CD4-positive, alpha-beta T cell treated with Interleukin-2 at 100 ng/mL for 4 hours (primary cell): ENCODE measurements at places on chromosomes 5 and 9.

GRCh38 chr5:59126708-59127573 lies 544.1 kb downstream of the RAB3C start:
- no peak for DNase-seq

- peak; percentile 14 for DNase-seq
These were observed 22.5 kb upstream of the POMT1 start for GRCh38 chr9:131480258-131480657.

DNA sequence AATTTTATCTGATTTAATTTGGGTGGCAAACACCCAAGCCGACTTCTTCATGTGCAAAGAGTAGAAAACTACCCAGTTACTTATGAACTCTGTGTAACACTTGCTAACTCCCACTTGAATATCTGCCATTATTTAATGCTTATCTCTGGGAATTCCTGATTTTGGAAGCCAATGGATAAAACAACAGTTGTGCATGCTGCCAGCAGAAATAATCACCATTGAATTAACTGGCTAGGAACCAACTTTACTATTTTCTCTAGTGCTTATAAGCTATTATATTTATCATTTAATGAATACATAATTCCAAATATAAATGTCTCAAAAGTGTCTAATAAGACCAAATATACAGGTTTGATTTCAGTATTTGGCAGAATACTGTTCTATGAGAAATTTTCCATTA lies 85.7 kb downstream of the IZUMO3 start:
- no peak for DNase-seq

DNA sequence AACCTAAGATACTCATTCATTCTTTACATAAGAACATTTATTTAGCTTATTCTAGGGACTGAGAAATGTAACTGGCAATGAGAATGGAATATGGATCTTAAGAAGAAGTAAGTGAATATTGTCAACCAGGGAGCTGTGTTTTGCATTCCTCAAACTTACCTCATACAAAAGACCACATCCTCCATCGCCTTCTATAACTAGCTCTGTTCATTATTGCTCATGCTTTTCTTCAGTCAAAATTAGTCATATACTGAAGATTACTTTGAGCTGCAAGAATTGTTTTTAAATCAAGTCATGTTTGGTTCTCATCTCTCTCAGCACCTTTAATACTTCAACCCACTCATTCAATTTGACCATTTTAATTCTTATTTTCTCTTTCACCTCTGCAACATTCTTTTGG lies 140.3 kb upstream of the RASA1 start:
- no peak for DNase-seq

DNA sequence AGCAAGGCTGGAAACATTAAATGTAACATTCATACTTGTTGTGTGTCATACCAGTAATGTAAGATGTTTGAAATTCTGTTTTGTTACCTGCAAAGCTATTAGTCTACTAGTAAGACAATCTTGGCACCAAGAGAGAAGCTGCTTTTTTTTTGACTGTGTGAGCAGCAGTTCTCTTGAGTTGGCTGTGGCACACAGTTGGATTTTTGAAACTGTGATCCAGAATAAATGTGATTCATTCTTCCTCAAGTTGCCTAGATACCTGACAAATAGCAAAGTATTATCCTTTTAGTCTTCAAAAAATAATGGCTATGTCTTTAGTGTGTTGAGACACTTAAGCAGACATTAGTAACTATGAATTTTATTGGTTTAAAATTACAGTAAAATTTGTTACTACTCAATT lies 57.2 kb upstream of the HAPLN1 start:
- DNase-seq, result no peak

DNA sequence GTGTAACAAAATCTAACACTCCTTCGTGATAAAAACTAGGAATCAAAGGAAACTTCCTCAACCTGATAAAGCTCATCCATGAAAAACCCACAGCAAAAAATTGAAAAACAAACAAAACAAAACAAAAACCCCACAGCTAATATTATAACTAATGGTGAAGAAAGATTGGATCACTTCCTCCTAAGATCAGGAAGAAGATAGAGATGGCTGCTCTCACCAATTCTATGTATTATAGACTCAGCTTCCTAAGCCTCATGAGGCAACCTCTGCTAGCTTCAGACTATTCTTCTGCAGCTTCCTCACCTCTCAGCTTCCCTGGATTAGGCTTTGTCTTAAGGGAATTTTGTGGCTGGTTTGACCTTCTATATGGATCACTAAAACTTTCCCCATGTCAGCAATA lies 40.1 kb downstream of the PHAX start:
- DNase-seq, result no peak

- DNase-seq, result peak; percentile 67
These were observed 1.2 kb downstream of the SURF4 start for GRCh38 chr9:133374612-133375115.

- peak; percentile 95 for DNase-seq
These were observed 2.2 kb downstream of the AKNA start for GRCh38 chr9:114385397-114386181.

DNA sequence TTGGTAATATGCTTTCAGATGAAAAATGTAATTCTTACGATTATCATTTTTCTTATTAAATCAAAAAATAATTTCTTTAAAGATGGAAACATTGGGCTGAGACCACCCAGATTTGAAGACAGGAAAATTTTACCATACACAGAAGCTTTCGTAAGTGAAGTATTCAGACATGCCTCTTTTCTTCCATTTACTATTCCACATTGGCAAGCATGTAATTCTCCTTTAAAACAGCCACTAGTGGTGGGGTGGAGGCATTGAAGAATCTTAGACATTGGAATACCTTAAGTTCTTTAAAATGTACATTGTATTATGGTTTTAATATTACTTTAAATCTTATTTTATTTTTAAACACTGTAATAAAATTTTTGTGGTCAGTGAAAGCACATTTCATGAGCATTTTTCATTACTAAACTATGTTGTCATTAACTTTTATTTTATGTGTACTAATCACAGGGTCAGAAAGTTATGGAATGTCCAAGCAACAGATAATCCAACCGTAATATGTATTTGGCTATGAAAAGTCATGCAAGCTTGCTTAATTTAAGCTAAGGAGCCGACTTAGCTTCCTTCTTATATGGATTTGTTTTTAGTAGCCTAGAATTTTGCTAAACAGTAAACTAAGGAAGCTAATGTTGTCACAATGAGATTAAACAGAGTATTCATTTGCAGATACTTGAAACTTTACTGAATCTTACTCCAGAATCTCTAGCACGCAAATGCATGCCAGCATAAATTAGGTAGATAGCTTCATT lies 97.4 kb upstream of the ALDH1A1 start:
- DNase-seq, result no peak

GRCh38 chr5:82421119-82421518 lies 143.0 kb upstream of the RPS23 start:
- no peak for DNase-seq

- DNase-seq, result peak; percentile 89
These were observed 32.2 kb downstream of the ANXA2R start for GRCh38 chr5:43007911-43008362.

DNA sequence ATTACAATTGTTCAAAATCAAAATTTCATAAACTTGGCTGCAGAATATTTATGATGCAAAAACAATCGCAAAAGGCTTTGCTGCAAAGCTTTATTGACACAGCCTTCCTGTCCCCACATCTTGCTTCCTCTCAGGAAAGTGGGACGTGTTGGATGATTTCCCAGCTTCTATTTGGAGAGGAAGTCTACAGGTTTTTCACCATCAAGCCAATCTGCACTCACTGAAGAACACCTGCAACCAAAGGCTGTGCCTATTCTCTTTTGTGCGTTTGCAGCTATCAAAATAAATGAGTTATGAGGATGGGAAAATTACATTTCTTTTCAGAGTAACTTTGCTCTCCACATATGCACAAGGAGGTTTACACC lies 214.4 kb downstream of the PLK2 start:
- DNase-seq, result no peak

- DNase-seq, result no peak
These were observed 141.8 kb downstream of the PRKACG start for GRCh38 chr9:68872026-68872501.

DNA sequence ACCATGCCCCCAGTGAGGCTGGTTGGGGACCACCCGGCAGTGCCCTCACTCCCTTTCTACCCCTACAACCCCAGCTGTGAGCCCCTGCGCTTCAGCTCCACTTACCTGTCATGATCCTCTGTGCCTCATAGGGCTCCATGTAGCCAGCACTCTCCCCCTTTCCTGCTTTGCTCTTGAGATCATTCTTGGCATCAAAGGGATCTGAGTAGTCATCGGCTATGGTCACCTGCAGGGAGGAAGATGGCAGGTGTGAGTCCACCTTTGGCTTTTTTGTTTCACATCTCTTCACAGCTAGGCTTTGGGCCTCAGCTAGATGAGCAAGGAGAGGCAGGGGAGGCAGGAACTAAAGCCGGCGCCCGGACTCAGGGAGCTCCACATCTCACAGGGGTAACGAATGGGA lies 53.1 kb downstream of the SHB start:
- DNase-seq, result no peak

- no peak for DNase-seq
These were observed 139.2 kb downstream of the PBX3 start for GRCh38 chr9:125886365-125886764.

DNA sequence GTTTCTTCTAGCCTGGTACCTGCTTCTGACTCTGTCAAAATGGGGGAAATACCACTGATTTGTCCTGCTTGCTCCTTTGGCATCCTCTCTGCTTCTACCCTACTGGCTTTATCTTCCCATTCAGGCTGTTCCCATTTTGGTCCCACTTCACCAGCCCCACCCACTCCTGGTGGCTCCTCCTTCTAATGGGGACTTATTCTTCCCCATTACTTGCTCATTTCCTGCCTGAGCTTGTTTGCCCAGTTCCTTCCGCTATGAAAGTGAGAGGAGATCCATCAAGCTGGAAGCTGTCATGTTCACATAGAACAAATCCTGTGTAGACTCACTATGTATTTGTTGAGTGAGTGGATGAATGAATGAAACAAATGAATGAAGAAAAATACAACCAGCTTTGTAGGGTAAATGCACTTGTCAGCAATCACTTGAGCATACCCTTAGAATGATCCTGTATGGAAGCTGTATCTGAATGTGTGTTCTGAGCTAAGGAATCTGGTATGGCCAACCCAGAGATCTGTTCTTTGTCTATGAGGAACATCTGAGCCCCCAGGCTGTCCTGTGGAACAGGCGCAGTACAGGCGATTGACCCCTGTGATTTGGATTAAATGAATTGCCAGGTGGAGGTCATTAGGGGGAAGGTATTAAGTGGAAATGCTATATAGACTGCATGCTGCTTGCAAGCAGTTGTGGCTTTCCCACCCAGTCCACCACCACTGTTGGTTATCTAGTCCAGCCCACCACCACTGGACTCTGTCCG lies 89.5 kb downstream of the APBA1 start:
- no peak for DNase-seq

DNA sequence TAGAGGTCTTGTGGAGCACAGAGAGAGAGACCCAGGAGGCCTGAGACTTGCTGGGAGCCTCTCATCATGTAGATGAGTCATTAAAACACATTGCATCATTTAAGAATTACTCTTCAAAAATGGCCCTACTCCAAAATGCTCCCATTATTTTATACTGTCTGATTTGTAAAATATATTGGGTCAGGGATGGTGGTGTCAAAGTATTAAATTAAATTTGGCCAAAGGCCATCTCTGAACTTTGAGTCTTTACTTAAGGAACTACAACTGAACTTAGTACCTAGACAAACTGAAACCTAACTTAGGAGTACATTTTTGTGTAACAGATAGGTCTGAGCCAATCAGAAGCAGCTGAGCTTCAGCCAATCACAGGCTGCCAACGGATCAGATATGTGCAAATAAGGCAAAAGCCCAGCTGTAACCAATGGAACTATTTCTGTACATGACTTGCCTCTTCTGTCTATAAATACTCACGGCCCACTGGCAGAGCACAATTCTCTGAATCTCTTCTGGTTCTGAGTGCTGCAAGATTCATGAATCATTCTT lies 657.2 kb downstream of the TLE1 start:
- DNase-seq, result no peak

DNA sequence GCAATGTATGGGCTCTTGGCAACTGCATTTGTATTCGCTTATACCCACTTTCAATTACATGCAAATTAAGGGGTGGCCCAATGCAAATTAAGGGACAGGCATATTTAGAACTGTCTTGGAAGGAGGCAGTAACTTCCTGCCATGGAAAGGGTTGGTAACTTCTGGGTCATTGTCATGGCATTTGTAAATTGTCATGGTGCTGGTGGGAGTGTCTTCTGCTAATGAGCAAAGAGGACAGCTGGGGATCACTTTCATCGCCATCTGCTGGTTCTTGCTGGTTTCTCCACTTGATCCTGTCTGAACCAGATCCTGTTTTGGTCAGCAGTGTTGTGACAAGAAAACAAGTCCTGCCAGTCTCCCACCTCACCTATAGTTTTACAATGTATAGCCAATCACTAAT lies 23.3 kb upstream of the UGT3A2 start:
- no peak for DNase-seq

GRCh38 chr5:110507972-110508371 lies 218.5 kb downstream of the TMEM232 start:
- DNase-seq, result no peak

DNA sequence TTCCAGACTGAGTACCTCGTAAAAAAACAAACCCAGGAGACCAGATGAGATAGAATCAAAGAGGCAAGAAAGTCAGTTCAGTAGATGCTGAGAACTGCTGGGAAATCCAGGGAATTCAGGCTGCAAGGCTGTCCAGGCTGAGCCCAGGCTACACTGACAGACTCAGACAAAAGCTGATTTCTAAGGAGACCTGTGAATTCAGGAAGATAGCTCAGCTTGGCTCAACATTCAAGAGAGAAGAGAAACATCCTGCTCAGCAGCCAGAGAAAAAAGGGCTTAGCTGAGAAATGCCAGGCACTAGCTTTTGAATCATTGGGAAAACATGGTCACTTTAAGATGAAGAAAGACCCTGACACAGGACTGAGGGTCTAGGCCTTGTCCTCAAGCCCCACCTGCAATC lies 118.2 kb upstream of the SLC44A1 start:
- no peak for DNase-seq

DNA sequence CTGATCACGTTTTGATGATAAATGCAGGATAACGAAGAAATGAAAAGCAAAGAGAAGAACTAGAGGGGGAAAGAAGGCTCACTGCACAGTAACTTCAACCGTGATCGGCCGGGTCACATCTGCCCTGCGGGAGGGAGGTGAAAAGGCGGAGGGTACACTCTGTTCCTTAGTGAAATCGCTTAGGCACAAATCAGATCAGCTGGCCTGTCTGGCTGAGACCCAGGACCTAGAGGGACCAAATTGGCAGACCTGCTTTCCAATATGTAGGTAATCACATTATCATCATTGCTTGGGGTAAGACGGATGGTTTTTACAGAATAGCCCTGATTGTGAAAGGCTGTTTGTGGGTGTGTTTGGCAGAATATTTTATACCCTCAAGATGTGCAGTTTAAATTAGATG lies 82.2 kb downstream of the SLC28A3 start:
- no peak for DNase-seq

- no peak for DNase-seq
These were observed 29.2 kb downstream of the HOMER1 start for GRCh38 chr5:79484731-79485130.

DNA sequence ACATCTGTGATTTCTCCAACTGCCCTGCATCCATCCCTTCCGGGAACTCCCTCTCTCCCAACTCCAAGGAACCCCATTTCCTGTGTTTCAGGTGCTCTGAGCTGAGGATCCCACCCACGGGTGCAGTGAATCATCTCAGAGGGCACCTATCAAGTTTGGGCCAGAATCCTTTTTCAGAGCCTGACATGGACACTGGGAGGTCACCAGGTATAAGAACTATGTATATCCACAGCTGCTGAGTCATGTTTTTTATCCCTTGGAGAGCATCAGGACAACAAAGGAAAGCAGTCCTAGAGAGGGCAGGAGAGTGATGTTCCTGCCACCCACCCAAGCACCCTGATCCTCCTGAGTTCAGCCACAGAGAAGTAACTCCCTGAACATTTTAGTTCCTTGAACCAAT lies 3.8 kb downstream of the MED27 start:
- no peak for DNase-seq
